ENCODE measurements at places on chromosomes 2 and 18. TPM values are rescaled to one million over a fixed set of nuclear protein-coding genes. Genes with fewer than 3 reads are reported as not detected.

SH2D6 gene
- total RNA-seq: not detected

CNTNAP5 gene
- not detected for total RNA-seq

RGPD4 gene
- not detected for total RNA-seq

GCG gene
- total RNA-seq: not detected

- no peaks in the 10 kb centered on the region for H3K27me3 ChIP-seq
- H3K4me1 ChIP-seq: peaks cover 15% of the 10 kb centered on the region
- no peaks in the 10 kb centered on the region for H3K36me3 ChIP-seq
- no peak overlapping the region for H3K27ac ChIP-seq
- no peak for DNase-seq
- peak overlapping the region; percentile 84 for H3K4me3 ChIP-seq
Measured at GRCh38 chr2:218010140-218010983, 7.6 kb upstream of the TNS1 start.

DNA sequence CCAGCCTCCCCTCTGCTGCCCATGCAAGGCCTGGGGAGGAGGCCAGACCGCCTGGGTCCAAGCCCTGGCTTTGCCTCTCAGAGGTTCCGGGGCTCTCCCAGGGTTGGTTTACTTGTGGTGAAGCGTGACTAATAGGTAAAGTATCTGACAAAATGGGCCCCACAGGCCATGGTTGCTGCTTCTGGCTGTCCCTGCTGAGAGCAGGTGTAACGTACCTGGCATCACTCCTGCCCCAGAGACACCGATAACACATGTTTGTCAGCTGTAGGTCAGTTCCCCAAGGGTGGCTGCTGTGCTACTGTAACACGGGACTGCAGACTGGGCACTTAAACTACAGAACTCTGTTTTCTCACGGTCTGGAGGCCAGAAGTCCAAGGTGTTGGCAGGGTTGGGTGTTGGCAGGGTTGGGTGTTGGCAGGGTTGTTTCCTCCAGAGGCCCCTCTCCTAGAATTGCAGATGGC lies 34.1 kb downstream of the ODC1 start:
- peaks cover 4% of the 10 kb centered on the region for H3K4me1 ChIP-seq
- no peaks in the 10 kb centered on the region for H3K27me3 ChIP-seq
- H3K36me3 ChIP-seq: no peaks in the 10 kb centered on the region
- H3K27ac ChIP-seq: peak overlapping the region; percentile 53

DNA sequence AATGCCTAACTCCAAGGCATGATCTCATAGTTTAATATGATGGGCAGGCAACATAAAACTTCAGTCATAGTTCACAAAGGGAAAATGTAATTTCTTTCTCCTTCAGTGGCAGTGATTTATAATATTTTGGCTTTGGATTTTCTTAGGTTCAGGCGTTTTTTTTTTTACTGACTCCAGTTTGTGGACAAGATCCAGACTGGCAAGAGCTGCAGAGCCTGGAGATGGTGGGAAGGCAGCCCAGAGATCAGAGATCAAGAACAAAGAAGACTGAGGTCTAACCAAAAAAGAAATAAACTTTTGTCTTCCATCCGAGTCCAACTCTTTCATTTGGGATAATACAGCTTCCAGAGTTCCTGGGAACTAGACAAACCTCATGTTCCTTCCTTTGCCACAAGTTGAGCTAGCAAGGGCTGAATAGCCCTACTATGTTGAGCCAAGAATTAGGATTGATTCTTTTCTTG lies 215.3 kb upstream of the SETBP1 start:
- no peaks in the 10 kb centered on the region for H3K27me3 ChIP-seq
- no peak overlapping the region for H3K4me3 ChIP-seq
- no peaks in the 10 kb centered on the region for H3K36me3 ChIP-seq
- H3K4me1 ChIP-seq: peaks cover 10% of the 10 kb centered on the region

TXNDC2 gene
- total RNA-seq: 0.35 TPM

FSHR gene
- total RNA-seq: not detected

- H3K4me3 ChIP-seq: no peak overlapping the region
- peaks cover 4% of the 10 kb centered on the region for H3K36me3 ChIP-seq
- H3K4me1 ChIP-seq: peaks cover 13% of the 10 kb centered on the region
- no peaks in the 10 kb centered on the region for H3K27me3 ChIP-seq
- no peak overlapping the region for H3K27ac ChIP-seq
Measured at GRCh38 chr2:131115752-131116151, 10.6 kb downstream of the PLEKHB2 start.

DNA sequence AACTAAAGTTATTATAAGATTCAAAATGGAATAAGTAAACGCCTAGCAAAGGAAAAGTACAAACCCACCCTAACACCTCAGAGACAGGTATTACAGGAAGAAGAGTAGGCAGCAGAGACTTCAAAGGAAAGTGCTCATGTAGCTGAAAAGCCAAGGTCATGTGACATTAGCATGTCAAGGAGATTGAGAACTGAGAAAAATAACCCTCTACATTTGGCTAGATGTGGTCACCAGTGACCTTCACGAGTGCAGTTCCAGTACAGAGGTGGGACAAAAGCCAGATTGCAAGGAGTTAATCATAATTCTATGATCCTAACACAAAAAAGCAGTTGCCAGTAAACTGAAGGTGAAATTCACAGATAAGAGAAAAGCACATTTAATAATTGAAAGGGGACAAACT lies 252.7 kb downstream of the ZEB2 start:
- DNase-seq: no peak
- H3K27me3 ChIP-seq: no peaks in the 10 kb centered on the region
- no peak overlapping the region for H3K4me3 ChIP-seq
- H3K27ac ChIP-seq: no peak overlapping the region
- no peaks in the 10 kb centered on the region for H3K4me1 ChIP-seq
- no peaks in the 10 kb centered on the region for H3K36me3 ChIP-seq

DNA sequence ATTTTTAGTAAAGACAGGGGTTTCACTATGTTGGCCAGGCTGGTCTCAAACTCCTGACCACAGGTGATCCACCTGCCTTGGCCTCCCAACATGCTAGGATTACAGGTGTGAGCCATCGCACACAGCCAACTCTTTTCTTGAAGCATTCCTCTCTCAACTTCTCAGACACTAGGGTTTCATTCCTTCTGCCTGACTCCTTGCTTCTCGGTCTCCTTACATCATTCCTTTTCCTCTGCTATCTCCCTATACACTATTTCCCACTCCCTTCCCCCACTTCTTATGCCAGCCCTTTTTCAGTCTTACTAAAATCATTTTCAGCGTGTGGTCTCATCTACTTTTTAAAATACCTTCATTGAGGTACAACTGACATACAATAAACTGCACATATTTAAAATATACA lies 6.1 kb downstream of the SOS1 start:
- no peak for DNase-seq
- H3K27me3 ChIP-seq: no peaks in the 10 kb centered on the region
- H3K36me3 ChIP-seq: no peaks in the 10 kb centered on the region
- H3K27ac ChIP-seq: no peak overlapping the region

LGALSL gene
- 19.3 TPM for total RNA-seq

- H3K4me1 ChIP-seq: peaks cover 3% of the 10 kb centered on the region
- H3K4me3 ChIP-seq: no peak overlapping the region
- no peak overlapping the region for H3K27ac ChIP-seq
- H3K36me3 ChIP-seq: no peaks in the 10 kb centered on the region
Measured at GRCh38 chr2:98489486-98489885, 44.8 kb downstream of the INPP4A start.

DNA sequence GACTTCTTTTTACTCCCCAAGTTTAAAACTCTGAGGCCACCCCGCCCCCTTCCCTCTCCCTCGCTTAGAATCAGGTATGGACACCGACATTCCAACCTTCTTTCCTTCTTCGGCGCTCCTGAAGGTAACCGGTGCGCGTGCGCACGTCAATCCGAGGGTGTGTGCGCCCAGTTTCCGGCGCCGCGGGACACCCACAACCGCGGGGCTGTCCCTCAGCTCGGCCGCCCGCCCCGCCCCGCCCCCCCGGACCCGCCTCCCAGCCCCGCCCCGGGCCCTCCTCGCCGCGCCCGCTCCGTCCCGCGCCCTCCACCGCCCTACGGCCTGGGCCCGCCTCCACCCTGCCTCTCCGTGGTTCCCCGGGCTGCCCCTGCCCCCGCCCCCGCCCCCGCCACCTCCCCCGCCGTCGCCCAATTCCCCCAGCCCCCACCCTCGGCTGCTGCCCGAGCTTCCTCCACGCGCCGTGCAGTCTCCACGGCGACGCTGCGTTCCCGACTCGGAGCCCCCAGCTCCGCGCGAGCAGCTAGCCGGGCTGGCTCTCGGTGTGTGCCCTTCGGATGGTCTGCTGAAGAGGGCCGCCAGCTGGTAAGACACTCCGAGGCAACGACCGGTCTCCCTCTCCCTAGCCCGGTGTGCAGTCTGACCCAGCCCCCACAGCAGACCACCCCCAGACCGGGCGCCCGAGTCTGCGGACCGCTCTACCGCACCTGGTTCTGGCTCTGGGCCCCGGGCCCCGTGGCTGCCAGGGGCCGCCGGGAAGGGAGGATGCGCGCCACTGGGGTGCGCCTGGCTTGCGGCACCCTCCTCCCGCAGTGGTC lies 635 bp downstream of the ERICH2 start:
- H3K36me3 ChIP-seq: no peaks in the 10 kb centered on the region
- H3K4me3 ChIP-seq: peak overlapping the region; percentile 87
- H3K27me3 ChIP-seq: no peaks in the 10 kb centered on the region

DNA sequence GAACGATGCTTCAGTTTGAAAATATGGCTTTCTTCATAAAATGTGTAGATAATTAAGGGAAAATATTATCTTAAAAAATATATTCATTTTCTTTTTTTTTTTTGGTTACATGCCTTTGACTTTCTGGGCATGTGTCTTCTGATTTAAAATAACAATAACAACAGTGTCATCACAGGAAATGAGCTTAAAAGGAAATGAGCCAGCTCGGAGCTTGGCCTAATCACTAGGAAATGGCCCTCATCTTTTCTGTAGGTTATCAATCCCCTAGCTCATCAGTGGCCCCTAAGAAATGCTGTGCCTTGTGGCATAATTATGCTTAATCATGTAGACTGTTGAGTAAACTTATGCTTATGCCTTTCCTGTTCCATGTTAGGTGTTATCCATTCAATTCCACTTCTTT lies 141.8 kb upstream of the FHL2 start:
- DNase-seq: no peak
- no peak overlapping the region for H3K4me3 ChIP-seq
- H3K27me3 ChIP-seq: no peaks in the 10 kb centered on the region
- no peaks in the 10 kb centered on the region for H3K4me1 ChIP-seq
- H3K27ac ChIP-seq: no peak overlapping the region

GLI2 gene
- total RNA-seq: 5.4 TPM

SNORC gene
- total RNA-seq: 0.41 TPM

MYCN gene
- total RNA-seq: 0.81 TPM

DNA sequence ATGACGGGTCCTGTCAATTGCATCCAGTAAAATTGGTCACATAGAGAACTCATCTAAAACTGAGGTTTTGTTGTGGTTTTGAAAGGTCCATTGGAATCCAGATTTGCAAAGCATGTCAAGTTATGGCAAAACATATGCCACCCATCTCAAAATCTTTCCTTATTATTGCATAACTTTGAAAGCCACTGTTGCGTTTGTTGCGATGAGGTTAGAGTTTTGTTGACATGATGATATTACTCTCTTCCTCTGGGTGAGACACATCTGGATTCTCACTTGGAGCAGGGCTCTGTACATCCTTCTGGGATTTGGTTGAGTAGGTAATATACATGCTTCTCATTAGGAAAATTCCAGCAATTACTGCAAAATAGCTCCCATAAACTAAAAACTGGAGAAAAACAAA lies 20.6 kb downstream of the SCYGR5 start:
- no peak for DNase-seq
- H3K36me3 ChIP-seq: no peaks in the 10 kb centered on the region
- no peaks in the 10 kb centered on the region for H3K4me1 ChIP-seq
- no peak overlapping the region for H3K4me3 ChIP-seq
- no peaks in the 10 kb centered on the region for H3K27me3 ChIP-seq

TUBA3E gene
- not detected for total RNA-seq

ADRA2B gene
- total RNA-seq: 4.5 TPM

- H3K4me3 ChIP-seq: no peak overlapping the region
- no peaks in the 10 kb centered on the region for H3K27me3 ChIP-seq
- no peaks in the 10 kb centered on the region for H3K36me3 ChIP-seq
- H3K4me1 ChIP-seq: no peaks in the 10 kb centered on the region
- no peak overlapping the region for H3K27ac ChIP-seq
- DNase-seq: no peak
Measured at GRCh38 chr18:47411159-47411558, 159.7 kb upstream of the SKOR2 start.

DNA sequence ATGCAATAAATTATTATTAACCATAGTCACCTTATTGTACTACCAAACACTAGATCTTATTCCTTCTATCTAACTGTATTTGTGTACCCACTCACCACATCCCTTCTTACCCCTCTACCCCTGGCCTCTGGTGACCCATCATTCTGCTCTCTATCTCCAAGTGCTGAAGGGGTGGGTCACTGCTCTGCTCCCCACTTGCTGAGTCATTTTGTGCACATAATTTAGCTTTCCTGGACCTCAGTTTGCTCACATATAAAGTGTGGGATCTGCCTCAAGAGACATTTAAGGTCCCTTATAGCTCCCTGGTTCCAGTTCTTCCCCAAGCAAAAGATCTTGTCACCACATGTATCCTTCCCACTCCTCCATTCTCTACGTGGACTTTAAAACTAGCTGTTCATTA lies 169.4 kb downstream of the ZNF385B start:
- no peak for DNase-seq
- H3K4me1 ChIP-seq: no peaks in the 10 kb centered on the region
- H3K27ac ChIP-seq: no peak overlapping the region
- H3K4me3 ChIP-seq: no peak overlapping the region
- H3K27me3 ChIP-seq: no peaks in the 10 kb centered on the region

GRCh38 chr2:224429441-224429810 lies 27.5 kb upstream of the FAM124B start:
- no peaks in the 10 kb centered on the region for H3K36me3 ChIP-seq
- H3K27ac ChIP-seq: no peak overlapping the region
- no peak for DNase-seq
- H3K4me1 ChIP-seq: no peaks in the 10 kb centered on the region
- H3K27me3 ChIP-seq: no peaks in the 10 kb centered on the region

- no peaks in the 10 kb centered on the region for H3K4me1 ChIP-seq
- H3K27me3 ChIP-seq: no peaks in the 10 kb centered on the region
- DNase-seq: no peak
- H3K27ac ChIP-seq: no peak overlapping the region
- H3K36me3 ChIP-seq: no peaks in the 10 kb centered on the region
Measured at GRCh38 chr2:184735611-184736010, 137.3 kb downstream of the ZNF804A start.

DNA sequence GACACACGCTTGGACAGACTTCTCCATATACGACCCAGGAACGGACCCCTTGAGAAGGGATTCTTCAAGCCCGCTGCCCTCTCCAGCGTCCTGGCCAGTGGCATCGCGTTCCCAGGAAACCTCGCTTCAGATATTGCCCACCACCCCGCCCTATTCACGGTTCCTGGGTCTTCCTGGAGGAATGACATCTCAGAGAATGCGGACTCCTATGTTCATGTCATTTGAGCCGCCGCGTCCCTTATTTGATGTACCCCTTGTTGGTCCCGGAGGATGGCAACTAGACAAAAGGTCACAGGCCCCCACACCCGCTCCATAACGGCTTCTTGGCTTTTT lies 588 bp upstream of the CCDC93 start:
- no peak for DNase-seq
- H3K27me3 ChIP-seq: no peaks in the 10 kb centered on the region
- peak overlapping the region; percentile 85 for H3K4me3 ChIP-seq
- H3K36me3 ChIP-seq: no peaks in the 10 kb centered on the region
- H3K27ac ChIP-seq: no peak overlapping the region

All from thoracic aorta (tissue), 2 donors.